ENCODE measurements at places on chromosomes 4 and X.

DNA sequence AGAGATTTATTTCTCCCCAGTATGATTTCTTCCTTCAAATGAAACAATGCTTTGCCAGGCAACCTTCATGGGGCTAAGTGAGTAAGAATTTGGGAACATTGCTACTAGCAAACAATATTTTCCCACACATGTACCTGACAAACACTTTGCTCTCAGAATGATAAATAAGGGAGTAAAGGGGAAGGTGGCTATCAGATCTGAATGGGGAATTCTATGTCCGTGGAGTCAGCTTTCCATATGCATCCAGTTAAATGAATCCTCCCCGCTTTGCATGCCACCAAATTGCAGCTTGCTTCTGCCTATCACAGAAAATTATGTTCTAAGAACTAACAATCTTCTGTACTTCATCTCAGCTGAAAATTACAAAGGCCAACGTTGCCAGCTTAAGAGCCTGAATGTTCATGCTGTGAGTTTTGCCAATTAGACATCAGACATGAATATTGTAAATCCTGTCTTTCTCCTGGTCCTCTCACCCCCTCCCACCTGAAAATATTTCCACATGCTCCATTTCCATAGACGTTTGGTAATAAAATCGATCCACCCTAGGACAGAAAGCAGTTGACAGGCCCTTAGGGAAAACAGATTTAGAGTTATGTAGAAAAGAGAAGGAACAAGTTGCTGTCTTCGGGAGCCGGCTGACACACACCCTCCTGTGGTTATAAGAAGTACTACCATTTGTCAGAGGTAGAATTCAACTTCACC lies 6.3 kb downstream of the MEPE start:
- H3K27me3 ChIP-seq, result peaks cover 33% of the 10 kb centered on the region
- no peak overlapping the region for H3K4me3 ChIP-seq
- no peaks in the 10 kb centered on the region for H3K4me1 ChIP-seq

DNA sequence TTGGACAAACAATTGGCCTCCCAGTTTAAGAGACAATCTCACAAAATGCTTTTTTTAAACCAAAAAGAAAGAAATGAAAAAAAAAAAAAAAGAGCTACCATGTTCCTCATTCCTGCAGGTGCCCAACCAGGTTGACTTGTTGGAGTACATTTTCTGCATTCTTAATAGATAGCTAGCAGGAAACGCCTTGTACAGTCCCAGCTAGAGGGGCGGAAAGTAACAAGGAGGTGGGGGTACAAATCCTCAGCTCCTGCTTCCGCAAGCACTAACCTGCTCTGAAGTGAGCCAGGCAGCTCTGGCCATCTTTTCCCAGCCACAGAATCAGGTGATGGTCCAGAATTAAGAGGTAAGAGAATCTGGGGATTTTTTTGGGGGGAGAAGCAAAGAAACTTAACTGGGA lies at the start of gene VGLL1:
Gene VGLL1 (plus strand): TSS at position 265 of the 400 bp plus-strand sequence. CDS start 3,806 bp downstream, outside the sequence.
- H3K36me3 ChIP-seq, result peaks cover 5% of the 10 kb centered on the region
- no peak within 1 kb of the TSS for H3K27ac ChIP-seq
- peaks cover 8% of the 10 kb centered on the region for H3K4me1 ChIP-seq
- no peak for DNase-seq
- peaks cover 7% of the 10 kb centered on the region for H3K27me3 ChIP-seq
- H3K4me3 ChIP-seq, result no peak within 1 kb of the TSS

DNA sequence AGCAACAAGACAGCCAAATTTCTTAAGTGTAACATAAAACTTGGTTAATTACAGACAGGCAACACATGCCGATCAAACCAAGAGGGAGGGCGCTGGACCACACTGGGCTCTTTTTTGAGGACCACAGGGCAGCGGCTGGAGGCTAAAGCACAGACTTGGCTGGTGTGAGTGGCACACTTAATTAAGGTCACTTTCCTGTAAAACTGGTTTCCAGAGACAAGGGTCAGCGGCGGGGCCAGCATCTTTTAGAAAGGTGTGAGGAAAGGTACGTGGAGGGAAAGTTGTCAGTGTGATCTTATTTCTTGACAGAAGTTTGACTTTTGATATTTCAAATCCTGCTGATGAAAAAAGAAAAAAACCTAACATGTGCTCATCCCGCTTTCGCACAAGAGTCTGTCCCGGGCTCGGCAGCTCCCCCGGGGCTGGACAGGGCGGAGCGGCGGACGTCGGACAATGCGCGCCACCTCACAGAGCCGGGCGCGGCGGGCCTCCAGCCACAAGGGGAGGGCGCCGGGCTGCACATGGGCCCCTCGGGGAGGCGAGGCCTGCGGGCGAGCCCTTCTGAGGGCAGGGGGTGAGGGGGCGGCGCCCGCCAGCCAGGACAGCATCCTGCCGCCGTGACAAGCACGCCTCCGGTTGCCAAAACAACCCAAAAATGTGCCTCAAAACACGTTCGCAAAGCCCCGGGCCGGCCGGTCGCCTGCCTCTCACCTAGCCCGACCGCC lies 660 bp upstream of the HSPA4L start:
- H3K36me3 ChIP-seq, result no peaks in the 10 kb centered on the region
- H3K27me3 ChIP-seq, result peaks cover 76% of the 10 kb centered on the region
- peak overlapping the region; percentile 74 for H3K27ac ChIP-seq
- peak; percentile 28 for DNase-seq

GRCh38 chr4:17911608-17912007 lies 100.8 kb downstream of the NCAPG start:
- no peak overlapping the region for H3K27ac ChIP-seq
- DNase-seq, result no peak
- no peak overlapping the region for H3K4me3 ChIP-seq
- H3K4me1 ChIP-seq, result no peaks in the 10 kb centered on the region
- H3K27me3 ChIP-seq, result no peaks in the 10 kb centered on the region
- H3K36me3 ChIP-seq, result no peaks in the 10 kb centered on the region

DNA sequence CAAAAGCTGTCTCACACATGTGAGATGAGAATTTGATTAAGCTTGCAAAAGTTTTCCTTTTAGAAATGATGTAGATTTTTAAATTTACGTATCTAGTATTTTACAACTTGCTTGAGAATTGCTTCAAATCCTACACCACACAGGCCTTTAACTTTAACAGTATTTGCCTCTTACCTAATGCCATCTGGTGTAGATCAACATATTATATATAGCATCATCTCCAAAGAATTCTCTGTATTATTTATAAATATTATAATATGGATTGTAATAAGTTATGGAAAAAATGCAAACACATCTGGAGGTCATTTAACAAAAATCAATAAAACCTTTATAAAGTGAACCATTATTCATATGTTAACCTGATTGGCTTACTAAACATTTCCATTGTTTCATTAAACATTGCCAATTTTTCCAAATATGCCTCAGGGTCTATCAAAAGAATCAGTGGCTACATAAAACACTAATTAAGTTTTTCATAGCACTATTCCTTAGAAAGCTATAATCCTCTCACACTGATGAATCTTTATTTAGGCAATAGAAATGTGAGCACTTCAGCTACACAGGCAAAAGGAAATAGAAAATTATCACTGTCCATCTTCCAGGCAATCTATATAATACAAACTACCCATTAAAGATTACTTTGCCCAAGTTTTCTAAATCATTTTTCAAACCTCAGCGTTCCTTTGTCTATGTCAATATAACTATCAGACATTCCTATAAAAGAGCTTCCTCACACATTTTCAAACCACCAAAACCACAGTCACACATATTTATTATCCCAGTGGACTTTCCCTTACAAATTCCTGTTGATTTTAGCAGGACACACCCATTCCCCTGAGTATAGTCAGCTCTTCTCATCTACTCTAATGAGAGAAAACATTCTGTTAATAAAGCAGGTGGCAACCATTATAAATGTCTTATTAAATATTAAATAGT lies 83.5 kb upstream of the INTU start:
- no peaks in the 10 kb centered on the region for H3K4me1 ChIP-seq
- H3K27me3 ChIP-seq, result no peaks in the 10 kb centered on the region
- DNase-seq, result no peak
- H3K27ac ChIP-seq, result no peak overlapping the region

GRCh38 chrX:54641530-54641929 lies 111.5 kb downstream of the GNL3L start:
- H3K27ac ChIP-seq, result no peak overlapping the region
- DNase-seq, result no peak
- no peak overlapping the region for H3K4me3 ChIP-seq
- H3K4me1 ChIP-seq, result peaks cover 12% of the 10 kb centered on the region

- H3K4me3 ChIP-seq, result no peak overlapping the region
- no peak for DNase-seq
- H3K4me1 ChIP-seq, result no peaks in the 10 kb centered on the region
- H3K27me3 ChIP-seq, result no peaks in the 10 kb centered on the region
Measured at GRCh38 chrX:94914235-94914634, 1240.2 kb downstream of the FAM133A start.

GRCh38 chrX:20144491-20144890 lies 2.9 kb upstream of the EIF1AX start:
- no peak overlapping the region for H3K27ac ChIP-seq
- no peak overlapping the region for H3K4me3 ChIP-seq
- no peak for DNase-seq
- H3K27me3 ChIP-seq, result no peaks in the 10 kb centered on the region
- peaks cover 14% of the 10 kb centered on the region for H3K4me1 ChIP-seq
- H3K36me3 ChIP-seq, result peaks cover 17% of the 10 kb centered on the region

GRCh38 chr4:47798165-47798564 lies 39.7 kb downstream of the CORIN start:
- no peak overlapping the region for H3K27ac ChIP-seq
- no peaks in the 10 kb centered on the region for H3K36me3 ChIP-seq
- no peak overlapping the region for H3K4me3 ChIP-seq
- H3K4me1 ChIP-seq, result peaks cover 4% of the 10 kb centered on the region

DNA sequence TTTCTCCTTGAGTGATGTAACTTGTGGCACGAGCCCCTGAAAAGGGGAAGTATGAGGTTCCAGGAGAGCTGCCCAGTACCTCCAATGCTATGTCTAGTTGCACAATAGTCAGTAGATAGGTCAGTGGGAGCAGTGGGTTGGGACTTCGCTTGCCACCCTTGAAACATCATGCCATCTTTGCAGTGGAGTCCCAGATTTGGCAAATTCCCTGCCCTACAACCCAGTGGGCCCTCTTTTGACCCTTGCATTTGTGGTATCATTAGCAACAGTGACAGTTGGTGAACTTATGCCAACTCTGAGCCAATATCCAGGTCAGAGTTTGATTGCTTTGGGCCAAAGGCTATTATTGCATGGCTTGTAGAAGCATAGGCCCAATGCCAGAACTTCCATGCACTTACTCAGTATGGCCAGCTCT lies 12.3 kb downstream of the FHL1 start:
- H3K27ac ChIP-seq, result no peak overlapping the region
- H3K4me3 ChIP-seq, result no peak overlapping the region
- DNase-seq, result no peak
- no peaks in the 10 kb centered on the region for H3K27me3 ChIP-seq
- peaks cover 19% of the 10 kb centered on the region for H3K4me1 ChIP-seq
- H3K36me3 ChIP-seq, result no peaks in the 10 kb centered on the region

DNA sequence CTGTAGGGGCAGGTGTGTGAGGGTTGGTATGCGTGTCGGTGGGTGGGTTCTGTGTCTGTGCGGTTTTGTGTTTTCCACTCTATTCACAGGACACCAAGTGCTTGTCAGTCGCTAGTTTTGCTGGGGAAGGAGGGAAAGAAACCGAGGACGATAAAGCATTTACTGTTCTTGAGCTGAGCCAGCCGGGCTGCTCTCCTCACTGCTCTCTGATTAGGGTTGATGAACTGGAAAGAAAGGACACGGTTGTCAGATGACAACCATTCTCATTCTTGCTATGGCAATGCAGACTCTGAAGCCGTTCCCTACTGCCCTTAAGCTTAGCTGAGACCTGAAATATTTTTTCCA lies 832 bp downstream of the EGFL6 start:
- no peak for DNase-seq
- no peaks in the 10 kb centered on the region for H3K36me3 ChIP-seq
- peaks cover 24% of the 10 kb centered on the region for H3K4me1 ChIP-seq
- no peak overlapping the region for H3K27ac ChIP-seq

DNA sequence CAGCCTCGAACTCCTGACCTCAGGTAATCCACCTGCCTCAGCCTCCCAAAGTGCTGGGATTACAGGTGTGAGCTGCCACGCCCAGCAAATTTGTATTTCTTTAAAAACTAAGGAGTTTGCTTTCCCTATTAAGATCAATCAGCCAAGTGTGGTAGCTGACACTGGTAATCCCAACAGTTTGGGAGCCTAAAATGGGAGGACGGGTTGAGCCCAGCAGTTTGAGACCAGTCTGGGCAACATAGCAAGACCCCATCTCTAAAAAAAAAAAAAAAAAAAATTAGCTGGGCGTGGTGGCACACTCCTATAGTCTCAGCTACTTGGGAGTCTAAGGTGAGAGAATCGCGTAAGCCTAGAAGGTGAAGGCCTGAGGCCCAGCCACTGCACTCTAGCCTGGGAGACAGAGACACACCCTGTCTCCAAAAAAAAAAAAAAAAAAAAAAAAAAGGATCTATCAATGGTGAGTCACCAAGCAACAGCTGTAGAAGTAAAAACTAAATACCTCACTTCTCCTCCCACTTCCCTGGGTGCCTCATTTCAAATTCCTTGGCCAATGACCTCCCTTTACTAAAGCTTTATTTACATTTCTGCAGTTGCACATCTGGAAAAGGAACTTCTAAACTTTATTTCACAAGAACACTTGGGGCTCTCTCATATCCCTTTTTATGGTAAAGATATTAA lies 54.5 kb downstream of the LDB2 start:
- no peaks in the 10 kb centered on the region for H3K4me1 ChIP-seq
- no peaks in the 10 kb centered on the region for H3K36me3 ChIP-seq
- no peak overlapping the region for H3K27ac ChIP-seq
- DNase-seq, result no peak

DNA sequence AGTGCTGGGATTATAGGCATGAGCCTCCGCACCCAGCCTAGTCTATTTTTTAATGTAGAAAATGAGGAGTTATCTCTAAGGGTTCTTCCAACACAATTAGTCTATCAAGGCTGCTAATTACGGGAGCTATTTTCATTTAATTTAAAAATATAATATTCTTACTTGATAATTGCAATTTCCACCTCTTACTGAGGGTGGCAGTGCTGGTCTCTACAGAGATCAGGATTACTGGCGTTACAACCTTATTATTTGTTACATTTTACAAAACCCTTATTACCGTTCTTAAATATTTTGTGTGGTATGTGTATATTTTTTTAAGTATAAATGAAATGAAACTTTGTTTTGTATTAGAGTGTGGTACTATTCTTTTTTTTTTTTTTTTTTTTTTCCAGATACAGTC lies 17.6 kb upstream of the GK start:
- peak; percentile 28 for DNase-seq
- no peak overlapping the region for H3K27ac ChIP-seq
- H3K36me3 ChIP-seq, result no peaks in the 10 kb centered on the region
- H3K4me1 ChIP-seq, result no peaks in the 10 kb centered on the region
- no peak overlapping the region for H3K4me3 ChIP-seq

DNA sequence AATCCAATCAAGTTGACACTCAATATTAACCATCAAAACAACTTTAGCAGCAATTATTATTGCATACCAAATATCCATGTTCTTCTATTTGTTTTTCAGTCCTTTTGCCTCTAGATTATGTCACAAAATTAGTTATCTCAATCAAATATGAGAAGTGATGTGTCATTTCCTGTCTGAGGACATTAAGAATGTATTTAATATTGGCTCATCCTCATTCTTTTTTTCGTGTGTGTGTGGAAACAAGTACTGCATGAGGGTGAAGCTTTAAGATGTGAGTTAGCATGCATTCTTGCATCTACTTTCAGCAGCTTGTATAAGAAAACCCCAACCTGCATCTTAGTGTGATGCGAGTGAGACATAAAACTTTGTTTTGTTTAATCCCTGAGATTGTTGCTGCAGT lies 301.4 kb downstream of the GRIA2 start:
- no peak overlapping the region for H3K27ac ChIP-seq
- H3K4me1 ChIP-seq, result no peaks in the 10 kb centered on the region
- no peak overlapping the region for H3K4me3 ChIP-seq
- no peak for DNase-seq
- no peaks in the 10 kb centered on the region for H3K27me3 ChIP-seq
- H3K36me3 ChIP-seq, result no peaks in the 10 kb centered on the region

- H3K27ac ChIP-seq, result peak overlapping the region; percentile 36
- peaks cover 4% of the 10 kb centered on the region for H3K27me3 ChIP-seq
- peaks cover 13% of the 10 kb centered on the region for H3K4me1 ChIP-seq
- no peaks in the 10 kb centered on the region for H3K36me3 ChIP-seq
Measured at GRCh38 chrX:129984111-129984958, 1.9 kb downstream of the BCORL1 start.
